ENCODE measurements at places on chromosomes 2 and 18.

- no peak for DNase-seq
Measured at GRCh38 chr18:45505497-45506206, 109.6 kb upstream of the SLC14A2 start.

DNA sequence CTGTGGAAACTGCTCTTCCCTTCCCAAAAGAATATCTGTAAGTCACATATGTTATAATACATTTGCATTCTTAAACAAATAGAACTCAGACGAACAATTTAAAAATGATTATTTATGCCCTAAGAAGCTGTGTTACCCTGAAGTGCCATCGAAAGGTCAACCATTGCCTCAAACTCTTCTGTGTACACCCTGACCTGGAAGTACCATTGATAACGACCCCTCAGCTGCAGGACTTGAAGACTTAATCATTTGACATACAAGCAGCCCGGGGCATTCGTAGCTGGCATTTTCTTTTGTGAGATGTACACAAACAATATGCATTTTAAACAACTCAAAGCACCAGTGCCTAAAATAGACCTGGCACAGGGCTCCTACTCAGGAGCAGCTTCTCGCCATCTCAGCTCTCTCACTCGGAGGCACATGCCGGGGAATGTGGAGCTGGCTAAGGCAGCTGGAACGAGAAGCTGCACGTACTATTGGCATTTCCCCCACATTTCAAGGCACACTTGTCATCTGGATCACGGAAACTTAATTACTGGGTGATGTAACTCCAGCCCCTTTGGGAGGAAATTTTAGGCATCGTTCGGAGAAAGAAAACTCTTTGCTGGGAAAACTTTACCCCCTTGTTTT is 170.0 kb upstream of the GALNT5 start:
- no peak for DNase-seq

DNA sequence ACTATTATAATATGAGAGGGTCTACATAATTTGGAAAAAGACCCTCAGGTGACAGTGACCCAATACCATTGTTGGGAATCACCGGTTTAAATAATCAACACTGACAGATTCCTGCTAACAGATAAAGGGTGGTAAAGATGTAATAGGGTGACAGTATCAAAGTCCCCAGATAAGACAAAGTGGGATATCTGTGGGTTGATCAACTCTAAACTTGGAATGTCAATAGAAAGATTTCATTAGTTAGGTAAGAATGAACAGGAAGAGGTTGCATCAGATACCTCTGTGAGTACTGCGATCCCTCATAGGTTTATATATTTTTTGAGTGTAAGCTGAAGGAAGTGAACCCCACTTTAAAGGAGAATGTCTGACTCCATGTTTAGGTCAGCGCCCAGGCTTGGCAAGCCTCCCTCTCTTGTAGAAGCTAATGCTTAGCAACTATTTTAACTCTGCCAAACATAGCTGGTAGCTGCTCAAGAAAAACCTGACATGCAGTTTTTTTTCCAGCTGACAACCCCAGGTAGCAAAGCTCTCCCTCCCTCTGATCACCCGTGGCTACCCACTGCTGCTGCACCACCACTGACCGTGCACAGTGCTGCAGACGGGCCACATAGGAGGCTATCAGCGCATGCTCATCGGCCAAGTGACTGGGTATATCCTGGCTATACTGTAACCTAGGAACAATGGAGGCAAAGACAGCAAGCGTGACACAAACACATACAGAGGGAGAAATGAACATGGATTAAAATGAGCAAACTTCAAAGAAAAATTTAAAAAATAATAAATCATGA is 113.3 kb upstream of the DNMT3A start:
- no peak for DNase-seq

GRCh38 chr2:144217853-144218633 is 301.9 kb downstream of the ZEB2 start:
- DNase-seq = no peak

- DNase-seq = no peak
Measured at GRCh38 chr2:175965773-175966172, 36.3 kb downstream of the LNPK start.

DNA sequence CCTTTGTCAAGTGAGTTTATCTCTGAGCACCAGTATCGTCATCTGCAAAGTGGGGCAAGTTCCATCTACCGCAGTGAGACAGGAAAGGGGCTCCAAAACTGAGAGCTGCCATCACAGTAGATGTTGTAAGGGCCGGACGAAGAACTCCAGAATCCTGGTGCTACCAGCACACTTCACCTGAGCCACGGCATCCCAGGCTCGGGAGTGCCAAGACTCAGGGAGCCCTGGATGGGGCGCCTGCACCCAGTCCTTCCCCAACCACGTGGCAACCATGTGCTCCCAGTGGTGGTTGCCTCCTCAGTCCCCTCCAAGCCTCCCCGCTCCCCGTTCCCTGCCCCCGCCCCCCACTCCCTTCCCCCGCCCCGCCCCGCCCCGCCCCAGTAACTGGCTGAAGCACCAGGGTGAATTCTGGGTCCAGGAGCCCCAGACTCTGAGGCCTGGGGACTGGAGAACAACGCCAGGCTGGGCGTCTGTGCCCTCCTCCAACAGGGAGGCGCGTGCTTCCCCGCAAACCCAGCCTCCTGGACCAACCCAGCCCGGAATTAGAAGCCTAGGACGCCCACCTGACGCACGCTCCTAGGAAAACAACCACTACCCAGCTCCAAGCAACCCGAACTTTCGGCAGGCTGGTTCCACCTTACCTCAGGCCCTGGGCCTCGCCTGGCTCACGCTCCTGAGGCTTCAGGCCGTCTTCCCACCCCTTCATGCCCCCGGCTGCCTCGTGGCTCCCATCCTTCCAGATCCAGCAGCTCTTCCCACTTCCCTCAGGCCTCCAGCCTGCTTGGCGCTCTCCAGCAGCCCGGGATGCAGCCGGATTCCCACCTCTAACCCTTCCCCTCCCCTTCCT is 67.6 kb downstream of the LAMA3 start:
- DNase-seq = no peak

GRCh38 chr2:38836791-38837190 is 38.9 kb downstream of the DHX57 start:
- no peak for DNase-seq

- no peak for DNase-seq
Measured at GRCh38 chr2:54504866-54505265, 48.7 kb downstream of the SPTBN1 start.

DNA sequence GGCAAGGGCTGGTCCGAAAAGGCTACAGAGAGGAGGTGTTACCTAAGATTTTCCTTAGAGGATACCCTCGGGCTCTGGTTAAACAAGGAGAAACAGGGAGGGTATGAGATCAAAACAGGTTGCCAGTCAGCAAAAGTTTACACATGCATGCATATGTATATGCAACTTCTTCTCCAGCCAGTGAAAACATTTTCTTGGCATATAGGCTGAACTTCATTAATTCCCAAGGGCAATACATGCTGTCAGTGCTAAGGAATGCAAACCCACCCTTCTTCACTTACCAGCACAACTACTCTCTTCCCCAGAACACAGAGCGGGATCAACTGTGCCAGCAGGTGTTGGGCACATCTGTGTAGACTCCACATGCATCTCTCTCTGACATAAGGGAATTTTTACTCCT is 176.0 kb downstream of the GFPT1 start:
- DNase-seq = no peak

GRCh38 chr2:3100386-3100785 is 277.2 kb downstream of the EIPR1 start:
- DNase-seq = no peak

Data from H54 (cell line).